Kidney tubule cell (primary cell): ENCODE measurements at places on chromosomes 13 and 19.
A peak's percentile ranks its signal among the peaks of the same experiment; 100 is the strongest.

DNA sequence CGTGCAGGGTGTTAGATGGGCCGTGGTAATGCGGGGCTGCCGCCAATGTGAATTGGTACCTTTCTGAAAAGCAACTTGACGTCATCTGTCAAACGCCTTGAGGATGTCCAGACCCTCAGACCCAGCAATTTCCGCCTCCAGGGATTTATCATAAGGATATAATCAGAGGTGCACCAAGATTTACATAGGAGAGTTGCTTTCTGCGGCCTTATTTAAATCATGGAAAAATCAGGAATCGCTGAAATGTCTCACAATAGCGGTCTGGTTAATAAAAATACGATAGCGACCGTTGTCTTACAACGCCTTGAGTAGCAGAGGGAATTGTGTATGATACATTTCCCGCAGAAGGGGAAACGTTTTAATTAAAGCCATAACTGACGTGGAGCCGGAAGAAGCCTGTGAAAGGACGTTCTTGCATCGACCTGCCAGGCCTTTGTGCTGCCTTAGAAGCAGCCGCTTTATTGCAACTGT is 32.3 kb upstream of the NDUFS7 start:
- no peak for DNase-seq

- no peak for DNase-seq
These were observed 727.6 kb upstream of the ARGLU1 start for GRCh38 chr13:107295416-107296140.

DNA sequence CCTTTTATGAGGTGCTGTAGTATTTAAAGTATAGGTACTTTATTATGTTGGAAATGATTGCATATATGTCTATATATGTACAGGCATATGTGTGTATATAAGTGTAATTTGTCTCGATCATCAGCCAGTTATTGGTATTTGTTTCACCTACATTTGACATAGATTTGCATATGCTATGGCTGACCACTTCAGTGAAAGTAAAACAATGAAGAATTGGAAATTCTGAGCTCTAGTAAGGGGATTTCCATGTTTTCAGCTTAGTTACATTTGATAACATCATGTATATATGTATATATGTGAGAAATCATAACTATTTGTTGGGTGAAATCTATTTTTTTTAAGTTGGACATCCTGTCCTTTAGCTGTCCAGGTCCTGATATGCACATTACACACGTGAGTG is 1303.9 kb downstream of the EFNB2 start:
- DNase-seq: no peak

- DNase-seq: peak; percentile 99
These were observed 46.2 kb downstream of the ACTN4 start for GRCh38 chr19:38693380-38694223.
